Astrocyte of the spinal cord (primary cell): ENCODE measurements at places on chromosomes 3 and 15.

- DNase-seq = no peak
Measured at GRCh38 chr3:37736624-37737023, 125.1 kb upstream of the CTDSPL start.

GRCh38 chr3:167032267-167032876 lies 347.7 kb downstream of the ZBBX start:
- DNase-seq = peak; percentile 71

- no peak for DNase-seq
Measured at GRCh38 chr3:8458238-8458661, 43.4 kb upstream of the LMCD1 start.

DNA sequence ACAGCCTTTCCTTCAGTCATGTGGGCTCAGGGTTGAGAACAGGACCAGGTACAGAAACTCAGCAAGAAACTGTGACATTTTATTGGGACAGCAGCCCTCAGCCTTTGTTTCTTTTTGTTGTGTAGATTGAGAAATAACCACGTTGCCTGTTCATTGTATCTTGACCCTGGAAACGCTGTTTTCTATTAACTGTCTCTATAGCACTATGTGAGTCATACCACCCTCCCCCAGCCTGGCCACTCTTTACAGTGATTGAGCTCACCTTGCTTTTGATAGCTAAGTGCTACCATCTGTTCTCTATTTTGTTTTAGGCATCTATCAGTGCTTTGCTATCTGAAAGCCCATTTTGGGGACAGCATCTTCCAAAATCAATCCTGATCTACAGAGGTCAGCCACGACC lies 127.9 kb downstream of the CD47 start:
- peak; percentile 62 for DNase-seq

GRCh38 chr15:91255670-91256192 lies 155.7 kb downstream of the SV2B start:
- no peak for DNase-seq

DNA sequence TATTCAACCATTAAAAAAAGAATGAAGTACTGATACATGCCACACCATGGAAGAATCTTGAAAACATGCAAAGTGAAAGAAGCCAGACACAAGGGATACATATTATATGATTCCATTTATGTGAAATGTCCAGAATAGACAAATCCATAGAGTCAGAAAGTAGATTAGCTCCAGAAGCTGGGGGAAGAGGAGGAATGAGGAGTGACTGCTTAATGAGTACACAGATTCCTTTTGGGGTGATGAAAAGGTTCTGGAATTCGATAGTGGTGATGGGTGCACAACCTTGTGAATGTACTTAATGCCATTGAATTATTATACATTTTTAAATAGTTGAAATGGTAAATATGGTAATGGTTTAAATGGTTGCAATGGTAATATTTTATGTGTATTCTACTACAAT lies 90.6 kb upstream of the SPATA12 start:
- no peak for DNase-seq

GRCh38 chr3:50267280-50267913 lies 1.6 kb upstream of the SEMA3B start:
- no peak for DNase-seq

- DNase-seq = no peak
Measured at GRCh38 chr3:171775943-171776342, 34.3 kb downstream of the PLD1 start.

- DNase-seq = no peak
Measured at GRCh38 chr3:48047841-48048464, 31.7 kb upstream of the MAP4 start.

GRCh38 chr3:171879472-171879871 lies 36.3 kb downstream of the TMEM212 start:
- DNase-seq = no peak

DNA sequence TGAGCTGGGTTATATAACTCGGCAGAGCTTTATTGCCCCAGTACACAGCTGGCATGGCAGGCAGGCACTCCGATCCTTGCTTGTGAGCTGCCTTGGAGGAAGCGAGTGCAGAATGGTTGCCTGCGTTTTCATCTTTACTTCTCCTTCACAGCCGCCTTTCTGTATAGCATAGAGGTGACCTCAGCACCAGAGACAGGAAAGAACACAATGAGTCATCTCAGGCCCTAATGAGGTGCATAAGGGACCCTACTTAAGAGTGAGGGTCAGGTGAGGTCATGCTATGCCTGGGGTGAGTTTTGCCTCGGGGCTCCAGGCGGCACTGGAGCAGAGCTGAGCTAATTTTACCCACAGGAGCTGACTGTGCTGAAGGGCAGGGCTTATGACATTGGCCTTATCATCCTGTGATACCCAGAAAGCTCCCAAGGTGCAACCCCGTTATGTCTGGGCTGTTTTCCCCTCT lies 43.5 kb downstream of the LPP start:
- peak; percentile 22 for DNase-seq

DNA sequence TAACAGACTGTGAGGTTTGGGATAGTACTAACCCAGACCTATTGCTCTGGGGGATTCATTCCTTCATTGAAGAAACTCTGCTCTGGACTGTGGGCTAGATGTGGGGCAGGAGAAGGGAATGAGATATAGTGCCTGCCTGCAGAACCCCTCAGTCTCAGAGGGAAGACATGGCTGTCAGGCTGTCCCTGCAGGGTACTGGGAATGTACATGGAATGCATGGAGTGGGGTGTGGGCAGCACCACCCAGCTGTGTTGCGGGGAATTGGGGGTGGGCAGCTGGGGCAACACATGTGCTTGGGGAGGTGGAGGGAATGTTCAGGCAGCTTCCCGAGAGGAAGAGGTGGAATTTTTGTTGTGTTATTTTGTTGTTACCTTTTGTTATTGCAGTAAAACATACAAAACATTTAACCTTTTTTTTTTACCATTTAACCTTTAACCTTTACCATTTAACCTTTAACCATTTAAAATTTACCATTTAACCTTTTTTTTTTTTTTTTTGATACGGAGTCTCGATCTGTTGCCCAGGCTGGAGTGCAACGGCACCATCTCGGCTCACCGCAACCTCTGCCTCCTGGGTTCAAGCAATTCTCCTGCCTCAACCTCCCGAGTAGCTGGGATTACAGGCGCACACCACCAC lies 7.3 kb downstream of the PAQR5 start:
- no peak for DNase-seq

- DNase-seq = no peak
Measured at GRCh38 chr3:50466177-50466576, 37.3 kb downstream of the CACNA2D2 start.

DNA sequence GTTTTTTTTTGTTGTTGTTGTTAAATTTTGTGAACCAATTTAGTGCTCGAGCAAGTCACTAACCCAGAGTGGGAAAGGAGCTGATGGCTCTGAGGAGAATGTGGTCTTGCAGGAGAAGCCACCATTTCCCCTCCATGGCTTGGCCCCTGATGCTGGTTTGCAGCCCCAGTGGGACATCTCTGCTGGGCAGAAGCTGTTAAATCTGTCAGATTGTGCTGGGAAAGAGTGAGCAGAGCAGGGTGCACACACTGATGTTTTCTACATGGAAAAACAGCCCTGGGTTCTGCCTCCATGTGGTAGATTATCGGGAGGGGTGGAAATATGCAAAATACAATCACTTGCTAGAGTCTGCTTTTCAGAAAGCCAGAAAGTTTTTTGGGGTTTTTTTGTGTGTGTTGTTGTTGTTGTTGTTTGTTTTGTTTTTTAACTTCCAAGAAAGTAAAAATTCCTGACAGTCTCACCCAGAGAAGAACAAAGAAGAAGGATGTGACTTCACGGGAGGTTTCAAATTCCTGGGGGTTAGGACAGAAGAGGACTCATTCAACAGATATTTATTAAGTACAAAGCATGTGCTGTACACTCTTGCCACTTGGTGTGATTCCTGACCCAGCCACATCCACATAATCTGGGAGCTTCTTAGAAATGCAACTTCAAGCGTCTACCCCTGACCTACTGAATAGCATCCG lies 133.7 kb downstream of the FOXB1 start:
- peak; percentile 58 for DNase-seq

DNA sequence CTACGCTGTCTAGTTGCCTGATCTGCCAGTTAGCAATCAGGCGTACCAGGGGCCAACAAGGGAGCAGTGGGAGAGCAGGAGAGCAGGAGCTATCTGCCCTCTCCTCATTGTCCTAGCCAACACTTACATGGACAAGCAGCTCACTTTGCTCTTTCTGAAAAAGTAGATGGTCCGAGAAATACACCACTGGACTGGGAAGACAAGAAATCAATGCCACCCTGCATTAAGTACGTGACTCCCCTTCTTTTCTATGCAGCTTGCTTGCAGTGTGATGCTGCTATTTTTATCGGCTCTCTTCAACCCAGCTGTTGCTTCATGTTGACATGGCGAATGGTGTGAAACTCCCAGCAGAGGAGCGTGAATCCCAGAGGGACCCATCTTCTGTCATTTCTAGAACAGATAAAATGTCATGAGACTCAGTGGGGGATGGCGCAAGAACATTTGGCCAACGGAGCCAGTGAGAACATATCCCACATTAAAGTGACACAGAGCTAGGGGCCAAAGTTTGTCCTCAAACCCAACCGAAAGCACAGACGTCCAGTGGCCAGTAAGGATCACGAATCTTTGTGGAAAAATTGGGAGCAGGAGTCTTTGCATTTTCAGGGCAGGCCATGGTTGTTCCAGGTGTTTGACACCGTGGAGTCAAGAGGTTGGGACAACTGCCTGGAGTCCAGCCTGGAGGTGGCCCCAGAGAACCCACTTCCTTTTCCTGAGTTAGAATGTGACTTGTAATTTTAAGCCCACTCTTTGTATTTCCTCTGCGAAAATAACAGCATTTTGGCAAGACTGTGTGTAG lies 53.7 kb upstream of the MEF2A start:
- no peak for DNase-seq

- DNase-seq = no peak
Measured at GRCh38 chr3:107977221-107978130, 113.4 kb downstream of the CD47 start.

DNA sequence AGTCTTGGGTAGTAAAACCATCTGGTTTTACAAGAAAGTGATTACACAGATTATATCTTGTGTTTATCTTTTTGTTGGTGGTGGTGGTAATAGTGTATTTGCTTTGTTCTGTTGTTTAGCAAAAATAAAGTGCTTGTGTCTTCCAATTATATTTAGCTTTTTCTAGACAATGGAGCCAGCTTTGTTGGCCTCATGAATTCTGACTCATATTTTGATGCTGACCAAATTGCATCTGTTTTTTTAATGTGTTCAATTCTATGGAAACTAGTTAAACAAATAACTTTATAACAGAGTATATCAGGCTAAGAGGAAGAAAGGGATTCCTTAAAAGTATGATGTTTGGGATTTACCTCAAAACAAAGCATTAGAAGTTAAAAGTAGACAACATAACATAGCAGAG lies 69.3 kb upstream of the BFSP2 start:
- no peak for DNase-seq

- no peak for DNase-seq
Measured at GRCh38 chr3:179955809-179956208, 80.9 kb downstream of the PEX5L start.

- no peak for DNase-seq
Measured at GRCh38 chr3:49164983-49165720, 979 bp downstream of the CCDC71 start.

DNA sequence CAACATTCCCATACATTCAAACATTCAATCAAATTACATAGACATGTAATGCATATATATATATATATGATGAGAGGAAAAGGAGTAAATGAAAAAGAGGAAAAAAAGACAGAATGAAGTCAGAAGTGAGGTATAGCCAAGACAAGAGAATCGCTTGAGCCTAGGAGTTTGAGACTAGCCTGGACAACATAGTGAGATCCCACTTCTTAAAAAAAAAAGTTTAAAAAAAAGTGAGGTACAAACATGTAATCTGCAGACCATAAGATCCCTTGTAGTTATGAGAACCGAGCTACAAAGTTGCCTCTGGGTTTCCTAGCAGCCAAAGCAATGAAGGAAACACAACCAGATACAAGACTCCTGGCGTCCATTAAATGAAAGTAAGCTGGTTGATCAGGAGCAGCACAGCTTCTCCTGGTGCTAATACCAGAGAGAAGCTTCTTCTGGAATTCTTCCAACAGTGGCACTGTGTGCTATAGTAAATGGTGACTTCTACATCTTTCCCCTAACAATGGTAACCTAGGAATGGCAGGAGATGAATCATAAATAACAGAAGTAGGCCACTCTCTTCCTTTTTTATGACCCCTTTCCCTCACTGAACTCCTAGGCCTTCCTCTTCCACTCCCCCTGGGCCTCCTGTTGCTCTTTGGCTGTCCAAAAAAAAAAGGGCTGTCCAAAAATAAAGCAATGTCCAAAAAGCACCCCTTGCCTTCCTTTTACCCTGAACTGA lies 3.5 kb downstream of the KCNMB3 start:
- DNase-seq = no peak

DNA sequence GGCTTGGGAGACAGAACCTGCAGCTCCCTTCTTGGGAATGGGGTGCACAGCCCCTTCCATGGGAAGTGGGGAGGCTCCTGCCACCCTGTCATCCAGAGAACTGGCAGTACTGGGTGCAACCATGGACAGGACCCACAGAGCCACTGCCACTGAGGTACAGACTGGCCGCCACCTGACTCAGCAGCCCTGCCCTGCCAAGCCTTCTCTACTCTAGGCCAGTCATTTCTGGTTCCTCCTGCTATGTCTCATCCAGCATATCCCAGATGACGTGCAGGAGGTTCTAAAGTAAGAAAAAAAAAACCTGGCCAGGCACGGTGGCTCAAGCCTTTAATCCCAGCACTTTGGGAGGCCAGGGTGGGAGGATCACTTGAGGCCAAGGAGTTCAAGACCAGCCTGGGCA lies 76.9 kb upstream of the RPL32 start:
- DNase-seq = no peak

GRCh38 chr3:194256040-194256945 lies 94.8 kb downstream of the CPN2 start:
- DNase-seq = no peak

DNA sequence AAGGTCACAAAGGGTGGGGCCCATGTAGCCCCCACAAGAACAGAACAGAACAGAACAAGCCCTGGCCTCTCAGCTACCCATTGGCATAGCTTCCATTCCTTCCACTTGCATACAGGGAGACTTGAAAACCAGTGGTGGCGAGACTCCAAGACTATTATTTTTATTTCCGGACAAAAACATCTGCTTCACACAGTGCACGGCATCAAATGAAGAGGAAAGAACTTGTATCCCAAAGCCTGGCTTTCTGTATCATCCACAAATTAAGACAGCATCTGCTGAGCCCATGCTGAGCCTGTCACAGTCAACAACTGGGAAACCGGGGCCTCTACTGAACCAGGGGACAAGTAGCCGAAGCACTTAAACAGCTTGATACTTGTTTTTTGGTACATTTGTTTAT lies 56.0 kb downstream of the CLEC3B start:
- DNase-seq = peak; percentile 81

DNA sequence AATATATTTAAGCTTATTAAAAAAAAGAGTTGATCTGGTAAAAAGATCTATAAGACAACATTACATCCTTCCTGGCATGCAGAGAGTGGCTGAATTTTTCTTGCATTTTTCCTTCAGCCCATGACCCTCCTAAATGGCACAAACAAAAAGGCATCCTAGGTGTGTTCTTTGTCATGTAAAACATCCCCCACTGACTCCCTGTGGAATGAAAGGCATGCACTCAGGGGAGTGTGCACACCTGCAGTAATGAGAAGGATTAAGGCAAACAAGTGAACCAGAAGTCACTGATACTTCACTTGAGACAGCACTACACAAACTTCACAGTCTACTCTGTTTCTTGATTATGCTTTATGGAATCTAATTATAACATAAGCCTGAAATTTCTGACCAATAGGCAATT lies 195.0 kb downstream of the RBMS3 start:
- DNase-seq = no peak
